ENCODE measurements at places on chromosomes 13 and 19.

DNA sequence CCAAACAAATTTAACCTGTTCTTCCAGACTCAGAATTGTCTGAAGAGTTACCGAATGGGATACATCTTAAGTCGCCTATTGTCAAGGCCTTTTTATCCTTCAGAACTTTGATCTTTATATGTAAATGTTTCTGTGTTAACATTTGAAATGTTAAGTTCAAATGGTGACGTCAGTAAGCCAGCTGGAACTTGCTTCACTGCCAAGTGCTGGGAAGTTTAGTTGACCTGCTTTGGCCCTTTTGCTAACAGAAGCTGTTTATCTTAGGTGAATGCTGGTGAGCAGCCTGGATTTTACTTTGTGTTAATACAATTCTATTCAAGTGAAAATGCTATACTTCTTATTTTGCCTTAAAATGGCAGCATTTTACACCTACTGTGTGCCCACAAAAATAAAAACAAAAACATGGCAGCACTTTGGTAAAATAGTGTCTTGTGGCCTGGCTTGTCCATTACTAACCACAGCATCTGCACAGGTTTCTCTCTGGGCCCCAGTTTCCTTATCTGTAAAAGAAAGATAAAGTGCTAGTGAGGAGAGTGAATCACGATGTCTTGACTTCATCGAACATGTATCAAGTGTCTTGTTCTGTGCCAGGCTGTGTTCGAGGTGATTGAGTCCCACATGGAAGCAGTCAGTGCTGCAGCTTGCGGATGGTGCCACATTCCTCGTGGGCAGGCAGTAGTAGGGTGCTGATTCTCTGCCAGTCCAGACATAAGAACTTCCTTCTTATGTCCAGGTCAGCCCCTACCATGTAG lies 2.2 kb downstream of the NAXD start:
- no peak for DNase-seq

DNA sequence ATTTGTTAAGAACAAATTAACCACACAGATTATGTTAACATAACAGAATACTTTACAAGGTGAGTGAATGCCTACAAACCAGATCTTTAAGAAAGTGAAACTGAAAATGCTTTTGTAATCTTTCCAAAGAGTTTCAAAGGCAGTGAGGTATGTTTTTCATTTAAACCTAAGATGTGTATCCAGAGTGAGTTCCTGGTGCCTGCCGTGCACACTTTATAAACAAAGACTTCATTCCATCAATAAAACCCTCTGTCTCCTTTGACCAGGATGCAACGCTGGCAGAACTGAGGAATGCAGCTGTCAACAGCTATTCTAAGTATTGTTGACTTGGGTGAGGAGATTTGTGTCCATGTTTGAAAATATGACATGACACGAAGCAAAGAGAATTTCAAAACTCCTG lies 344.6 kb downstream of the DNAJC15 start:
- no peak for DNase-seq

- no peak for DNase-seq
Observed at GRCh38 chr13:78258304-78258703, 339.7 kb upstream of the EDNRB start.

DNA sequence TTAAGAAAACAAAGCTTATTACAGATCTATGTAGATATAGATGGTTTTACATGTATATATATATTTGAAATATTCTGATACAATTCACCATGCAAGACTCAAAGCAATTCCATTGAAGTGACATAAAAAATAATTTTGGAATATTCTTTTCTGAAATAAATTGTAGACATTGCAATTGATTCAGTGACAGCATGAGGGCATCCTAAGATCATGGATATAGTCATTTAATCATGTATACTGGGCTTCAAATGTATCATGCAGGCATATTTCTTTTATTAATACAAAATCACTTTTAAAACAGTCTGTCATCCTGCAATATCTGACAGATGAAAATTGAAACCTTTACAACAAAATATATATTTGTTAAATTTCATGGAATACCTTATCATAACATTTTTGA lies 286.7 kb upstream of the SLITRK6 start:
- no peak for DNase-seq

DNA sequence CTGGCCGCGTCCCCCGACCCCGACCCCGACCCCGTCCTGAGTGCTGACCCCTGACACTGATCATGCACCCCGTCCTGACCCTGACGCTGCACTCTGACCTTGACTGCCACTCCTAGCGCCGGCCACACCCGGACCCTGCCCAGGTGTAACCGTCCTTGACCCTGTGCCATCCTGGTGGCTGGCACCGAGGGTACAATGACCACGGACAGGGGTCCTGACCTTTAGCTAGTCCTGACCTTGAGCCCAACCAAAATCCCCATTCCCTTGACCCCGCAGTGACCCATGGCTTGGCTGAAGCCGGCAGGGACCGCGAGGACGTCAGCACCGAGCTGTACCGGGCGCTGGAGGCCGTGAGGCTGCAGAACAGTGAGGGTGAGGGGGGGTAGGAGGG lies 25.9 kb downstream of the CLEC4M start:
- DNase-seq, result no peak

GRCh38 chr19:58107778-58108545 lies 9.9 kb upstream of the ZSCAN18 start:
- no peak for DNase-seq

DNA sequence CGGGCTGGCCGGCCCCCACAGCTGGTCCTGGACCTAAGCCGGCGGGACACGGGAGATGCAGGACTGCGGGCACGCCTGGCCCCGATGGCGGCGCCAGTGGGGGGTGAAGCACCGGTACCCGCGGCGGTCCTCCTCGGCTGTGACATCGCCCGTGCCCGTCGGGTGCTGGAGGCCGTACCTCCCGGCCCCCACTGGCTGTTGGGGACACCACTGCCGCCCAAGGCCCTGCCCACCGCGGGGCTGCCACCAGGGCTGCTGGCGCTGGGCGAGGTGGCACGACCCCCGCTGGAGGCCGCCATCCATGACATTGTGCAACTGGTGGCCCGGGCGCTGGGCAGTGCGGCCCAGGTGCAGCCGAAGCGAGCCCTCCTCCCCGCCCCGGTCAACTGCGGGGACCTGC lies 3.1 kb downstream of the GRIN3B start:
- no peak for DNase-seq

- no peak for DNase-seq
Observed at GRCh38 chr13:40077396-40078027, 422.1 kb downstream of the COG6 start.

GRCh38 chr19:13100841-13101589 lies 1.6 kb downstream of the LYL1 start:
- no peak for DNase-seq

DNA sequence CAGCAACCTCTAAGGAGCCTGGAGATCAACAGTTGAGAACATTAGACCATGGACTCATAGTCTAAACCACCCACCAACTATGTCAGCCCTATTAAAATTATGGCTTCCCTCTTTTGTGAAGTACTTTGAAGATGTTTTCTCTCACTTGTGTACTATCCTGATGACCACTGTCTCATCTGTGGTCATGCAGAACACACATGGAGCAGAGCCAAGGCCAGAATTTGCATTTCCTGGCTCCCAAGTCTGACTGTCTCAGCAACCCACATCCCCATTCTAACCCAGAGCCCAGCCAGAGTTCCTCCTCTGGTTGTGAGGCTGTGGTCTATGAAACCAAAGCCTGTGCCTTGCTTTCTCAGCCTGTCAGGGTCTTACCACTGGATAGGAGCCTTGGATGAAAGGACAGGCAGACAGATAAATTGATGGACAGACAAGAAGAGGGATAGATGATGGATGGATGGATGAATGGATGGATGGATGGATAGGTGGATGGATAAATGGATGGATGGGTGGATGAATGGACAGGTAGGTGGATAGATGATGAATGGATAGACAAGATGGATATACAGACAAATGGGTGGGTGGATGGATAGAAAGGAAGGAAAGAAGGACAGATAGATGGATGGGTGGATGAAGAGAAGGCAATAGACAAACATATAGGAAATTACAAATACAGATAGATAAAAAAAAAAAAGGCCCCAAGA lies 35.4 kb downstream of the ZNF557 start:
- no peak for DNase-seq

- no peak for DNase-seq
Observed at GRCh38 chr13:20024702-20025101, 66.2 kb downstream of the ZMYM2 start.

GRCh38 chr13:20168396-20168795 lies 7.5 kb upstream of the GJA3 start:
- no peak for DNase-seq

DNA sequence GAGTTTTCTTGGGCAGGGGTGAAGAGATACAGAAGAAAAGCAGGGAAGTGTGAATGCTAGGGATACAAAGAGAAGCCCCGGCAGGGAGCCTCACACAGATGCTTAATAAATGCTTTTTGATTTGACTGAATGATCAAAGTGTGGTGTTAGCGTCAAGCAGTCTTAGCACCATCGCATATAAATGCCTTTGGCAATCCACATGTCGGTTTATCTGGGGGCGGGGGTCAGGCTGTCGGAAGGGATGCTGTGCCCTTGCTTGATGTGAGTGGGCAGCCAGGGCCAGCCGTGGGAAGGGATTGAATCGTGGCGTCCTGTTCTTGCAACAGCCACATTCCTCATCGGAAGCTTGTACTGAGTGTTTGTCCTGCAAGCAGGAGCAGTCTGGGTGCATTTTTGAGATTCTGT lies 173.1 kb downstream of the LACC1 start:
- DNase-seq, result no peak

- DNase-seq, result no peak
Observed at GRCh38 chr19:12867120-12868099, 13.8 kb downstream of the DNASE2 start.

- no peak for DNase-seq
Observed at GRCh38 chr13:29743201-29743786, 107.1 kb downstream of the UBL3 start.

- no peak for DNase-seq
Observed at GRCh38 chr13:48184260-48184659, 48.7 kb upstream of the ITM2B start.

- no peak for DNase-seq
Observed at GRCh38 chr13:25630329-25630900, 258.6 kb downstream of the ATP8A2 start.

DNA sequence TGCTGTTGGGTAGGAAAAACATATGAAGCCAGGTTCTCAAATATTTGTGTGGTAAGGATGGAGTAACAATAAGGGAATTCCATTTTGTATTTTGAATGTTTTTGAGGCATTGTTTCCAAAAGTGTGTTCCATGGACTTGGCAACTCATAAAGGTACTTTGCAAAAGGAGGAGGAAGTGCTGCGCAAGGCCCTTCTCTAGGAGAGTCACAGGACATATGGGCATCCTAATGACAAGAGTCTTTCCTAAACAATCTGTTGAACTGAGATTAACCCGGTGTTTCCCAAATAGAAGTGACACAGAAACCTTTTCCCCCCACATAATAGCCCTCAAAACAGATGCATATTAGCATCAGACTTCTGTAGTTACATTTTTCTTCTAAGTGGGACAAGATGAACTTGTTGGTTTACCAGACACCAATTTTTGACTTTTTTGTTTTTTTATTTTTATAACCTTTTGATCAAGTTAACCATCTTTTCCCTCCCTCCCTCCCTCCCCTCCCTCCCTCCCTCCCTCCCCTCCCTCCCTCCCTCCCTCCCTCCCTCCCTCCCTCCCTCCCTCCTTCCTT lies 209.3 kb downstream of the PCCA start:
- no peak for DNase-seq

- DNase-seq, result no peak
Observed at GRCh38 chr13:24854311-24854710, 90.3 kb downstream of the RNF17 start.

DNA sequence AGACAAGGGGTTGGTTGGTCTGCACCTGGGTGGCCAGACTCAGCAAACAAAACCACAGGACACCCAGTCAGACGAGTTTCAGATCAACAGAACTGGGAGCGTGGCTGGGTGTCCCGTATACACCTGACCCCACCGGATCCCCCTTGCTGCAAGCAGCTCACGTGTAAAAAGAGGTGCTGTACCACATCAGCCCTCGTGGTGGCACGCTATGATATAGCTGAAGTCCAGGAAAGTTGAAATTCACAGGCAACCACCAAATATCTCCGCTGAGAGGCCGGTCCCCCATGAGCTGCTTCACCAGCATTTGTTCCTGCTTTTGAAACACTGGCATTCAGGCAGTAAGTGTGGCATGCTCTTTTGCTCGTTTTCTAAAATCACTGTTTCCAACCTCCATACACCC lies 92.3 kb downstream of the TUBA3C start:
- DNase-seq, result no peak

- DNase-seq, result no peak
Observed at GRCh38 chr13:33277946-33278345, 7.6 kb downstream of the STARD13 start.

All from urothelium cell line (cell line).